Cardiac septum (tissue), 1 donor: ENCODE measurements at places on chromosomes 2 and 18. TPM values are rescaled to one million over a fixed set of nuclear protein-coding genes. Genes with fewer than 3 reads are reported as not detected.

GRCh38 chr18:21826641-21827302 lies 86.2 kb downstream of the MIB1 start:
- DNase-seq = no peak

- no peak for DNase-seq
Observed at GRCh38 chr2:144480285-144480684, 39.6 kb downstream of the ZEB2 start.

- no peak for DNase-seq
Observed at GRCh38 chr2:4553241-4553640, 849.9 kb downstream of the DCDC2C start.

DNA sequence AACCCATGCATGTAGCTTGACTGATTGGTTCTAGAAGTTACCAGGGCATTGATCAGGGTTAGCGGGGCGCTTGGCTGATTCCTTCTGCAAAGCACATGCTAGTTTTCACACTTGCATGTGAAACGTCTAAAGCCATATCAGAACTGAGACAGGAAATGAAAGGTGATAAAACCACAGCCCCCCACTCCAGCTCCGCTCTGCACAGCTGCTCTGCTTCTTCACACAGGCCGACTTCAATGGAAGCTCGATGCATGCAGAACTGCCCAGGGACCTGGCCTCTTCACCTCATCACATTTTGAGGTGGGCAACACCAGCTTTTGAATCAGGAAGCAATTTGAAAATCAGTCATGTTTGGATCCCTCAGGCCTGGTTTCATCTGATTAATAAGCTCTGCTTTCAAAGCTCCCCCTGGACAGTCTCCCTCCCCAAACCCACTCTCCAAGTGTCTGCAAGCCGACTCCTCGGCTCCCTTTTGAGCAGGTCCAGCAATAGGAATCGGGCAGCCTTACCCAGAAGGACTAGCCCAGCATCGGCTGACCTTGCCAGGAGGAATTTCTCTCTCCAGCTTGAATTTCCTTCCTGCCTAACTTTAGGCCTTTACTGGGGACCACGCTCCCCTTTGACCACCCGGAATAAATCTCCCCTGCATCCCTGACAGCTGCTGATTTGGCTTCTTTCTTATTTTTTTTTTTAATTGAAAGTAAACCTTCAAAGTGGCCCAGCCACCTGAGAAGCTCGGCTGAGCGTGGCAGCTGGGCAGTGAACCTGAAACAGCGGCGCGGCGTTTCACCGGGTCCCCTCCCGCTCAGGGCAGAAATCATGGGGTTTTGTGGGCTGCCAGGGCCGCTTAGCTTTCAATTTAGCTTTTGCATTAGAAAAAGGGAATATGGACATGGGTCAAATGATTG lies 31.7 kb downstream of the HRH4 start:
- DNase-seq = no peak

DNA sequence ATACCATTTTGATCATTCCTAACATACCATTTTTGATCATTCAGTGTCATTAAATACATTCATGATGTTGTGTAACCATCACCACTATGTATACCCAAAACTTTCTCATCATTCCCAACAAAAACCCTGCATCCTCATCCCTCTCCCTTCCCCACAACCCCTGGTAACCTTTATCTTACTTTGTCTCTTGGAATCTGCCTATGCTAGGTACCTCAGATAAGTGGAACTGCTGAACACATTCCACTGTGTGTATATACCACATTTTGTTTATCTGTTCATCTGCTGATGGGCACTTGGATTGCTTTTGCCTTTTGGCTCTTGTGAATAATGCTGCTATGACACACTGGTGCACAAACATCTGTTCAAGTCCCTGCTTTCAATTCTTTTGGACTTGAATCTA lies 83.8 kb upstream of the TFCP2L1 start:
- DNase-seq = no peak

DNA sequence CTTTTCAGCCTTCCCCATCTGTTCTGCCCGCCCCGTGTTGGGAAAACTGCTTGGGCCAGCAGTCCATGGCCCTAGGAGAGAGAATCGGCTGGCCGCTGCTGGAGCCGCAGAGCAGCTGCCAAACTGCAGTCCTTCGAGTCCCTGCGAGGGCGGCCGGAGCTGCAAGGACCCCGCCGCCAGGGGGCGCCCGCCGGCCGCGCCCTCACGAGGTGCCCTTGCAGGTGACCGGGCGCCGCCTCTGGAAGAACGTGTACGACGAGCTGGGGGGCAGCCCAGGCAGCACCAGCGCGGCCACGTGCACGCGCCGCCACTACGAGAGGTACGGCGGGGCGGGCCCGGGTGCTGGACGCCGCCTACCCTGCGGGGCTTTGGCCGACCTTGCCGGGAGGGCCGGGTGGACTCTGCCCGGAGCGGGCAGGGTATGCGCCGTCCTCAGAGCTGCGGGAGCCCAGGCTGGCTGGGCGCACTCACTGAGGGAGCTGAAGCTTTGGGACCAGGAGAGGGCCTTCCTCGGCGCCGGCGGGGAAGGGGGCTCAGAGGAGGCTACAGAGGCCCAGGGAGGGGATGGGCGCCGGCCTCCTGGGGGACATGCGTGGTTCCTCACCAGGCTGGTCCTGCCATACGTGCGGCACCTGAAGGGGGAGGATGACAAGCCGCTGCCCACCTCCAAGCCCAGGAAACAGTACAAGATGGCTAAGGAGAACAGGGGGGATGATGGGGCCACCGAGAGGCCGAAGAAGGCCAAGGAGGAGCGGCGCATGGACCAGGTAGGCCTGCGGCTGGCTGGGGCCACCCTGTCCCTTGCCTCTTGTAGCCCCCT lies 13.6 kb downstream of the ARID5A start:
- no peak for DNase-seq

DNA sequence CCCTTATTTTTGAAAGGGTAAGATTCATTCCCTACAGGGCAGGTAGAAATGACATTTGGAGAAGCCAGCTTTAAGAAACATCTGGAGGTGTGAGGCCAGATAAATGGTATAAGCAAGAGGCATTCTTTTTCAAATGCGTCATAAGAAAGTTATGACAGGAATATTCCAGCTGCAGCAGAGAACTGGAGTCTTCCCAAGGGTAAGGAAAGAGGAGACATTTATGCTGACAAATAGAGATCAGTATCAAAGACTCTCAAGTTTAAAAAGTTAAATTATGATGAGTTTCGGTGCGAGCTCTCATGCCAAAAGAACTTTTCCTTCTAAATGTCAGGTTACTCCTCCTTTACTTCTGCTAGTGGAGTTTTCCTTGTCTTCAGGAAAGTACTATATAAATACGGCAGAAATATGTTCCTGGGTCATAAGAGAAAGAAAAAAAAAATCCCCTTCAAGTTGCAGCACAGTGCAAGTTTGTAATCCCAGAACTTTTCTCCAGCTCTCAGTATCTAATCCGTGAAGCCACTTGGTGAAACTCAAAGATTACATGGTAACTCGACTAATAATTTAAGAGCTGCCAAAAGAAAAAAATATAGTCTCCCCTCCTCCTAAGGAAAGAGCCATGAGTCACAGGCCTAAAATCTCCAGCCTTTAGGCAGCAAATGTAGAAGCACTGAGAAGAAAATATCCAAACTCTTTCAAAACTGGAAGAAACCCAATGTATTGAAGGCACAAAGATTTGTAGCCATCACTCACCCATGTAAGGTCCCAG lies 428.1 kb downstream of the MEIS1 start:
- DNase-seq = no peak

Gene MGAT4A
- 16.3 TPM for total RNA-seq

Gene B3GNT7
- 5.4 TPM for total RNA-seq
